ENCODE measurements at places on chromosomes 2 and 18. TPM values are rescaled to one million over a fixed set of nuclear protein-coding genes. Genes with fewer than 3 reads are reported as not detected.

Gene MAPRE2
- total RNA-seq, result 12.8 TPM

Gene GPR35
- total RNA-seq, result 2.4 TPM

Gene SLC30A3
- not detected for total RNA-seq

Gene GLI2
- 0.08 TPM for total RNA-seq

Gene LONRF2
- 0.23 TPM for total RNA-seq

Gene PLCL1
- 0.51 TPM for total RNA-seq

Gene DNAH7
- 0.50 TPM for total RNA-seq

Gene ERICH2
- 0.42 TPM for total RNA-seq

Gene DNER
- total RNA-seq, result not detected

DNA sequence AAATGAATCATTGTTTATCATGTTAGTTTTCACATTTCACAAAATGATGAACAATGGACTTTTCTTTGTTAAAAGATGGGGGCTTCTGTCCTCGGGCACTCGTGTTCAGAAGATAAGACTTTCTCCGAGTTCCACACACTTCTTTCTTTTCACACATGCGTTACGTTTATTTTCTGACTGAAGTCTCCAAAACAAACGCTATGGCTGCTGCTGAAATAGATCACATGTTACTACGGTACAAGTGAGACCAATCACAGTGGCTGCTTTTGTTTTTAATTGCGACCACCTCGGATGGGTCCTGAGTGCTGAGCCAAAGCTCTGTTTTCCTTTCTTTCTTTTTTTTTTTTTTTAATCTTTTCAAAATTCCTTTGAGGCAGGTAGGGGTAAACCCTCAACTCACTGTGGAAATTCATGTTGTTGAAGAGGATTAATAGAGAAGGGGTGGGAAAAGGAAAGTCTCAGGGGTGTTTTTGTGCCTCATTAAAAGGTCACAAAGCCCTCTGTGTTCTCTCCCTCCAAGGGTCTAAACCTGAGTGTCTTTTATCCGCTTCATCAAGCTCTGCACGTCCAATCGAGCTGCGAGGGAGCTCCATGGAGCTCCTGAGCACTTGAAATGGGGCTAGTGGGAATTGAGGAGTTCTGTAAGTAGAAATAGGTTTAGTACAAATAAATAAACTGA, 48.2 kb downstream of the ARL4C start:
- H3K27me3 ChIP-seq, result no peaks in the 10 kb centered on the region
- no peaks in the 10 kb centered on the region for H3K36me3 ChIP-seq
- H3K4me3 ChIP-seq, result no peak overlapping the region
- no peaks in the 10 kb centered on the region for H3K4me1 ChIP-seq

- H3K4me1 ChIP-seq, result peaks cover 2% of the 10 kb centered on the region
- no peaks in the 10 kb centered on the region for H3K36me3 ChIP-seq
- no peak overlapping the region for H3K4me3 ChIP-seq
- no peak overlapping the region for H3K27ac ChIP-seq
- DNase-seq, result no peak
Measured at GRCh38 chr18:62713651-62714247, 1.6 kb upstream of the PHLPP1 start.

DNA sequence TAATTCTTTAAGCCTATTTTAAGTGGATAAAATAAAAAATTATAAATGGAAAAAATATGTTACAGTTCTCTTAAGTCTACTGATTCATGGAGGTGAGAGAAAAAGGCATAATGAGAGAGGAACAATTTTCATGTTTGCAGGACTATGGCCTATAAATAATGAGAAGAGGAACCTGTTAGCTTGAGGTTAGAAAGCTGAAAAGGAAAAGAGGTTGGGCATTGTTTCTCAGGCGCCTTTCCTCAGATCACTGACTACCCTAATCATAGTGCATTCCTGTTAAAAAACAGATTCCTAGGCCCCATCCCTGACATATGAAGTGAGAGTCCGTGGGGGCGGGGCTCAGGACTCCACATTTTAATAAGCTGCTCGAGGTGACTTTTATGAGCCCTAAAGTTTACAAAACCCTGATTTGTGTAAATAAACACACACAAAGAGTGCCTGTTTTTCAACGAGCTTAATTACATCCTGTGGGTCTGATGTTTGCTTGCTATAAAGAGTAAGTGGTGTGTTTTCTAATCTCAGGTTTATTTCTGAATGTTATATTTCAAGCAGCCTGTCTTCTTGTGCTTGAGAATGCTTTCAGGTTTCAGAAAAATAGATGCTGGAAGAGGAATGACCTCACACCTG, 335.5 kb downstream of the CLIP4 start:
- H3K36me3 ChIP-seq, result no peaks in the 10 kb centered on the region
- H3K4me3 ChIP-seq, result no peak overlapping the region
- no peak overlapping the region for H3K27ac ChIP-seq
- H3K27me3 ChIP-seq, result no peaks in the 10 kb centered on the region

GRCh38 chr2:200431996-200432705, 77.7 kb downstream of the KCTD18 start:
- H3K4me1 ChIP-seq, result no peaks in the 10 kb centered on the region
- H3K27ac ChIP-seq, result no peak overlapping the region
- no peak for DNase-seq
- no peak overlapping the region for H3K4me3 ChIP-seq

DNA sequence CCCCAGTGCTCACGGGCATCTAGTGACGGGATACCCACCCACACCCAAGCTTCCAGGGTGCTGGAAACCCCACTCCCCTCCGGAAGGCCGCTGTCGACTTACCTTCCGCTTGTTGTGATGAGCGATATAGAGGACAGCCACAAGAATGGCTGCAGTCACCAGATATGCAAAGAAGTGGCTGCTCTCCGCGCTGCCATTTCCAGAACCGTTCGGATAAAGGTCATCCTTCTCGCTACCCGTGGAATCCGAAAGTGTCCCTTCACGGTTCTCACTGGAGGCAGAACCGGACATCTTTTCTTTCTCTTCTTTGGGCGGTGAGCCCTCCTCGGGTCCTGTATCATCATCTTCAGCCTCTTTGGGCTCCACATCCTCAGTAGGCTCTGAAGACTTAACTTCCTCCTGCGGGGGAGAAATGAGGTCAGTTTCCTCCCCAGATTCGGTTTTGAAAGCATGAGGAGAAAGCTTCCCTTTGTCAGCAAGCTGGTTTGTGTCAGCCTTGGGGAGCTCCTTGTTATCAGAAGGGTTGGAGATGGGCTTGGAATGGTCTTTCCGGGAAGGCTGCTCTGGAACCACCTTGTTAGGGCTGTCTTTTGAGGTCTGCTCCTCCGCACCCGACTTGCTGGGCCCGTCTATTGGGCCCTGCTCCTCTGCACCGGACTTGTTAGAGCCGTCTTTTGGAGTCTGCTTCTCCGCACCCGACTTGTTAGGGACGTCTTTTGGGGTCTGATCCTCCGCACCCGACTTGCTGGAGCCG, 1.2 kb downstream of the TGOLN2 start:
- peak overlapping the region; percentile 98 for H3K4me3 ChIP-seq

- no peak for DNase-seq
- no peaks in the 10 kb centered on the region for H3K36me3 ChIP-seq
- H3K4me3 ChIP-seq, result no peak overlapping the region
- no peak overlapping the region for H3K27ac ChIP-seq
Measured at GRCh38 chr2:42963452-42964068, 171.2 kb upstream of the HAAO start.

GRCh38 chr2:209936106-209936666, 66.3 kb upstream of the RPE start:
- no peak for DNase-seq
- no peaks in the 10 kb centered on the region for H3K36me3 ChIP-seq
- no peaks in the 10 kb centered on the region for H3K4me1 ChIP-seq
- H3K4me3 ChIP-seq, result no peak overlapping the region

- H3K4me1 ChIP-seq, result no peaks in the 10 kb centered on the region
- peaks cover 2% of the 10 kb centered on the region for H3K36me3 ChIP-seq
- no peak for DNase-seq
- H3K27ac ChIP-seq, result no peak overlapping the region
- no peak overlapping the region for H3K4me3 ChIP-seq
- H3K27me3 ChIP-seq, result no peaks in the 10 kb centered on the region
Measured at GRCh38 chr18:32040936-32041335, 22.3 kb downstream of the RNF125 start.

- DNase-seq, result no peak
- no peak overlapping the region for H3K27ac ChIP-seq
- no peak overlapping the region for H3K4me3 ChIP-seq
- H3K27me3 ChIP-seq, result no peaks in the 10 kb centered on the region
Measured at GRCh38 chr2:56268856-56269255, 85.1 kb downstream of the CCDC85A start.

DNA sequence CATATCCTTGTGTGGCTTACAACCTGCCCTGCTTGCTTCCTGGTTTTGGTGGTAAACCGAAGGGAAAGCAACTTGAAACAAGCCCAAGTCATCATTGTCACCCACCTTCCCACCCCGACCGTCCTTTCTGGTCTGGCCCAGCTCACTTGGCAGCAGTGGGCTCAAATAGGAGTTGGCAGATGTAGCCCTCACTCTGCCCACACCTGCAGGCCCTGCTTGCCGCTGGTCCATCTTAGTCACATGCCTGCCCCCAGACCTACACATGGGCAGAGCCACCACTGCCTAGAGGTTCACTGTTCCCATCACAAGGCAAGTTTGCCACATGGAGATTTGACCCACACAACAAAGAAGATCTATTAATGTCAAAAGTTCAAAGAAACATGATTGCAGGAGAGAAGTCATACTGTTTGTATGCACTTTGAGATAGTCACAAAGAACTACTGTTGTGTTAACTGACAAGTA, 9.3 kb downstream of the EIPR1 start:
- no peak overlapping the region for H3K4me3 ChIP-seq
- H3K27ac ChIP-seq, result no peak overlapping the region
- no peaks in the 10 kb centered on the region for H3K36me3 ChIP-seq
- no peaks in the 10 kb centered on the region for H3K4me1 ChIP-seq
- DNase-seq, result no peak

GRCh38 chr18:2964361-2965010, 48.5 kb downstream of the LPIN2 start:
- H3K27me3 ChIP-seq, result no peaks in the 10 kb centered on the region
- peaks cover 30% of the 10 kb centered on the region for H3K4me1 ChIP-seq
- no peak overlapping the region for H3K4me3 ChIP-seq
- H3K27ac ChIP-seq, result no peak overlapping the region

- no peak overlapping the region for H3K27ac ChIP-seq
- H3K36me3 ChIP-seq, result no peaks in the 10 kb centered on the region
- no peak for DNase-seq
Measured at GRCh38 chr2:231017231-231017598, 20.1 kb upstream of the C2orf72 start.

- H3K27ac ChIP-seq, result no peak overlapping the region
- no peaks in the 10 kb centered on the region for H3K36me3 ChIP-seq
- peak; percentile 38 for DNase-seq
- no peak overlapping the region for H3K4me3 ChIP-seq
Measured at GRCh38 chr2:50401772-50402653, 629.9 kb downstream of the NRXN1 start.

DNA sequence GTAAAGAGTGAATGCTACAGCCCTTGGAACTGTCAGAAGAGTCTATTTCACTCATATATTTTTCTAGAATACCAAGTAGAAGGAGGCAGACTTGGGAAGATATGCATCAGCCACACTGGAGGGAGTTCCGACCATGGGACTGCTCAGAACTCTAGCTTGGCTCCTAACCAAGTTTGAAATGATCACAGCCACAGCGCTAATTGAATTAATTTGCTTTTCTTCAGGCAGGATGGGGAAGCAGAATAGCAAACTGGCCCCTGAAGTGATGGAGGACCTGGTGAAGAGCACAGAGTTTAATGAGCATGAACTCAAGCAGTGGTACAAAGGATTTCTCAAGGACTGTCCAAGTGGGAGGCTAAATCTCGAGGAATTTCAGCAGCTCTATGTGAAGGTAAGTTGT, 51.4 kb downstream of the VSNL1 start:
- no peaks in the 10 kb centered on the region for H3K27me3 ChIP-seq
- peaks cover 2% of the 10 kb centered on the region for H3K36me3 ChIP-seq
- no peak overlapping the region for H3K27ac ChIP-seq
- H3K4me1 ChIP-seq, result no peaks in the 10 kb centered on the region

- no peak overlapping the region for H3K27ac ChIP-seq
- H3K4me3 ChIP-seq, result no peak overlapping the region
- DNase-seq, result no peak
- no peaks in the 10 kb centered on the region for H3K36me3 ChIP-seq
Measured at GRCh38 chr2:66957677-66958076, 439.5 kb upstream of the ETAA1 start.

DNA sequence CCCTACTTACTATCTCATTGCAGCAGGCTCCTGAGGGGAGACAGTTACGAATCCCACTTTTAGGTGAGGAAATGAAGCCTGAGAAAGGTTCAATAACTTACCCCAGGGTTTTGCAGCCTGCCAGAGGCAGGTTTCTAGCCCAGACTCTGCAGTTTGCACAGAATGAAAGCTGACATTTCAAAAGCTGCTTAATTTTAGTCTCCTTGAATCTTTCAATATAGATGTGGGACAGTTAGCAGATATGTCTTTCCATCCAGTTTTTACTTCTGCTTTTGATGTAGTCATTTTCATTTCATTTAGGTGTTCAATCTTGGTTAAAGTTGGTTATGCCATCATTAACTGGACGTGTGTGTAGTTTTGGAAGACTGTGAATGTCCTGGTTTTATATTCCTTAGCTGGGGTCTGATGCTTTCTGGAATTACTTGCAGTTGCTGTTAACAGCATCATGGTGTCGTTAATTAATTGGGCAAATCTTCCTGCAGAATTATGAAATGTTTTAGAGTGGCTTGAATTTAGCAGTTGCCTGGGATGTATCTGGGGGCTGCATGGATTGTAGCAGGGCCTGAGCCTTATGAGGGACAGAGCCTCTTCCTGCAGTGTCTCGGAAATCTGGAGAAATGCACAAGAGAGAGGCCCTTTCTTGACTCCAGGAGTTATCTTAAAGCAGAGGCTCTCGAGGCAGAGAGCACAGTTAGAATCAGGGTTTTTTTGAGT, 100.8 kb downstream of the ZNF532 start:
- H3K27me3 ChIP-seq, result no peaks in the 10 kb centered on the region
- no peaks in the 10 kb centered on the region for H3K4me1 ChIP-seq
- peak overlapping the region; percentile 29 for H3K27ac ChIP-seq

DNA sequence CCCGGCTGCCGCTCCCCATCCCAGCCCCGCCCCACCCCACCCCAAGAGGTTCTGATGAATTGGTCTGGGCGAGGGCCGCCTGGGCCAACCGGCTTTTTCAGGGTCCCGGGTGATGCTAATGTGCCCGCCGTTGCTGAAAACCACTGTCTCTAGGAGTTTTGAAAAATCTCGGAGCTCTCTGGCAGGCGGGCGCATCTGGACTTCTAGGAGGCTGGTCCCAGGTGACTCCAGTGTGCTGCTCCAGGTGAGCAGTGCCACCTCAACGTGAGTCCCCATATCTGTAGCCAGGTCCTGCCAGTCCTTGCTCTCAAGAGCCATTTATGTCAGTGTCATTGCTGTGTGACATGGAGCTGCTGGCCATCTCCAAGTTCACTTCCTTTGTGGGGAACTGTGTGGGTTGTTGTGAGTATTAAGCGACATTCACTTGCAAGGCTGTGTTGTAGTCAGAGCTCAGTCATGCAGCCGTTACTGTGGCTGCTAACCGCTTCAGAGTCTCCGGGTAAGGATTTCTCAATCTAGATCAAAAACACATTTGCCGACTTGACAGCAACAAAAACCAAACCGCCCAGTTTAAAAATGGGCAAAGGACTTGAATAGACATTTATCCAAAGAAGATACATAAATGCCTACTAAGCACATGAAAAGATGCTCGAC, at the start of gene RFX8:
Gene RFX8 (minus strand): TSS at position 382 of the 654 bp plus-strand sequence. CDS start 8,264 bp downstream, outside the sequence.
- no peak for DNase-seq
- H3K27me3 ChIP-seq, result no peaks in the 10 kb centered on the region
- peaks cover 7% of the 10 kb centered on the region for H3K4me1 ChIP-seq

- no peaks in the 10 kb centered on the region for H3K36me3 ChIP-seq
- H3K4me3 ChIP-seq, result no peak overlapping the region
- no peak overlapping the region for H3K27ac ChIP-seq
Measured at GRCh38 chr2:8107621-8108378, 574.1 kb upstream of the ID2 start.

- no peaks in the 10 kb centered on the region for H3K36me3 ChIP-seq
- no peaks in the 10 kb centered on the region for H3K27me3 ChIP-seq
- H3K27ac ChIP-seq, result no peak overlapping the region
- no peak for DNase-seq
Measured at GRCh38 chr2:4903656-4904348, 788.4 kb upstream of the SOX11 start.
